Cortex of kidney (tissue), 1 donor: ENCODE measurements at places on chromosomes 1 and 21.

GRCh38 chr1:11286735-11287410 lies 13.9 kb downstream of the UBIAD1 start:
- no peak for DNase-seq

GRCh38 chr1:205054013-205054412 lies 11.0 kb downstream of the CNTN2 start:
- DNase-seq: no peak

DNA sequence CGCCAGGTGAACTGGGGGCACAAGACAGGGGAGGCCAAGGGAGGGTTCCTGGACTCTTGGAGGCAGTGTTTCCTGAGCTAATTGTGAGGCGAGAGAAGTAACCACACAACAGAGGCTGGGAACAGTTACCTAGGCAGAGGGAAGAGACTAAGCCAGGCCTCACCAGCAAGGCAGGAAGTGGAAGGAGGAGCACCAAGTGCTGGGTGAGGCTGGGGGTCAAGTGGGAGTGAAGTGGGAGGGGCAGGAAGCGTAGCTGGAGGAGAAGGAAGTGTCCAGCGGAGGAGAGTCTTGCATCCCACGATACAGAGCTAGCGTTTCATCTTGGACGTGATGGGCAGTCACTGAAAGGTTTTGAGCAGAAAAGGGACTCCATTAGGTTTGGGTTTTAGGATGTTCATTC lies 48.3 kb upstream of the CAPZB start:
- DNase-seq: no peak

DNA sequence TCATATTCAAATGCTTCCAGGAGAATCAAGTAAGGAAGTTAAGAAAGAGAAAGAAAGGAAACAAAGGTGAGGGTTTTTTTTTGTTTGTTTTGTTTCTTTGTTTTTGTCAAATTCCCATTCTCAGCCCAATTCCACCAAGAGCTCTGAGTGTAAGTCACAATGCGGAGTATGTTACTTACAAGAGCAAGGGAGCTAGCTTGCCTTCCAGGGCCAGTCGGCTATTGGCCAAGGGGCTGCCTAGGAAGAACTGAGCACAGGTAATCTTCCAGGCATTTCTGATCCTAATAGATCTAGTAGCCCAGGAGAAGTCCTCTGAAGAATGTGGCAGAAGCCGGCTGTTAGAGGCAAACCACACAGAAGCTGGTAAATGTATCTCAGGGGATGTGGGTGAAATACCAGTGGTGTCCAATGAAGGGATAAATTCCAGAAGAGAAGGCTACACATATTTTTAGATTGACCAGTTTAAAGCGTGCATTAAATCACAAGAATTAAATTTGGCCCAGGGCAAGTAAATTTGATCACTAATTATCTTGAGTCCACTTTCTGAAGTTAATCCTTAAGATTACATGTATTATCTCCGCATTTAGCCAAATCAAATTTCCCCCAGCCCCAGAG lies 239.6 kb upstream of the ADAMTS5 start:
- DNase-seq: no peak

DNA sequence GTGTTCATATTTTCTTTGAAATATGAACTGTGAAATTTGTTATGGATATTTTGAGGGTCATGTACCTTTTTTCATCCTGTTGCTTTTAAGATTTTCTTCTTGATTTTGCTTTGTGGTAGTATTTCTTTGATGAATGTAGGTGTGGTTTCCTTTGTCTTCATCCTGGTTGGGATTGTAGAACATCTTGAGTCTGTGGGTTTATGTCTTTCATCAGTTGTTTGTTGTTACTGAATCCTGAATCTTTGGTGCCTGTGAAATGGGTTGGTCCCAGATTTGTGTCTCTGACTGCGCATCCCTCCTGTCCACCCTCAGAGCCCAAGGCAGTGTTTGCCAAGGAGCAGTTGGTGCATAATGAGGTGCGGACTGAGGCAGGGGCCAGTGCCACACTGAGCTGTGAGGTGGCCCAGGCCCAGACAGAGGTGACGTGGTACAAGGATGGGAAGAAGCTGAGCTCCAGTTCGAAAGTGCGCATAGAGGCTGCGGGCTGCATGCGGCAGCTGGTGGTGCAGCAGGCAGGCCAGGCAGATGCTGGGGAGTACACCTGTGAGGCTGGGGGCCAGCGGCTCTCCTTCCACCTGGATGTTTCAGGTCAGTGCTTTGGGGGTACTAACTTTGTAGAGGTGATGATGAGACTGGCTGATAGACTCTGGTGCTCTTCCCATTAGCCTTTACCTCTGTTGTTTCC lies 38.5 kb downstream of the OBSCN start:
- DNase-seq: no peak
